ENCODE measurements at places on chromosomes 2 and 18.

DNA sequence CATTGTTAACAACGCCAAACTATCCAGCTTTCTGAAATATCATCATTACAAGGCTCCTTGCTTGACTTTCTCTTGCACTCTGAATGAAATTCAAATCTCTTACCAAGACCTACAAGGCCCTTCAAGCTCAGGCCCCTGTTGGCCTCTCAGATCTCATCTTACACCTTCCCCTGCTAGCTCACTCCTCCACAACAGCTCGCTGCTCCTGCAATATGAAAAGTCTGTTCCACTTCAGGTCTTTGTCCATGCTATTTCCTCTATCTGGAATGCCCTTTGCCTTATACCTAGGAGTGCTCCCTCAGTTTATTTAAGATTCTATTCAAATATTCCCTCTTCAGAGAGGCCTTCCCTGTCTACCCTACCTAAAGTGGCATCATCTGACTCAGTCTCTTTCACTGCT is 91.7 kb downstream of the SESTD1 start:
- no peak for DNase-seq

- no peak for DNase-seq
Observed at GRCh38 chr2:9673914-9674481, 43.2 kb upstream of the YWHAQ start.

DNA sequence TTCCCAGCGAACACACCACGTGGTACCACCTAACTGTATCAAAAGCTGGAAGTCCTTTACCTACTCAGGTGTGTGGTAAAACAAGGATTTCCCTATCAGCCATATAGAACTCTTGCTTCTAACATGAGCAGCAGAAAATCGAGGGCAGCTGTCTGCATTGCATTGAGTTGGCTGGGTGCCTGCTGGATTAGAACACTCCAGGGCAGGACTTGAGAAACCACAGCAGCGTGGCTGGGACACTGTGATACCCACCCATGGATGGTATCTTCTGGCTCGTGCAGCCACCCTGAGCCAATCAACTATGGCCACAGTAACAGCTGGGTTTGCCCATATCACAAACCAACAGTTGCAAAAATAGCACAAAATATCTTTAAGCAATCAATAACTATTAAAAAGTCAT is 188.3 kb downstream of the FBXO15 start:
- no peak for DNase-seq

- DNase-seq, result no peak
Observed at GRCh38 chr18:29811519-29811918, 1231.0 kb downstream of the DSC3 start.

DNA sequence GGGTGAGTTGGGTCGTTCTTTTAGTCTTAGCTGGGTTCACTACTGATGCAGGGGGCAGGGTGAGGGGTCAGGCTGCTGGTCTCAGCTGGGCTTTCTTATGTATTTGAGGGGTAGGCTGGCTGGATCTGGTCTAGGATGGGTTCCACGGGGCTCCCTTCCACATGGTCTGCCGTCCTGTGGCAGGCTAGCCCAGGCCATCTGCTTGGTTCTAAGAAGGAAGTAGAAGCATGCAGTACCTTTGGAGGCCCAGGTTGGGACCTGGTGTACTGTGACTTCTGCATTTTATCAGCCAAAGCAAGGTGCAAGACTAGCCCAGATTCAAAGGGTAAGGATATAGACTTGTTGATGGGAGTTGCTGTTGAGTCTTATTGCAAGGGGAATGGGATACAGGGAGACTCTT is 35.5 kb upstream of the MGAT5 start:
- DNase-seq, result no peak

DNA sequence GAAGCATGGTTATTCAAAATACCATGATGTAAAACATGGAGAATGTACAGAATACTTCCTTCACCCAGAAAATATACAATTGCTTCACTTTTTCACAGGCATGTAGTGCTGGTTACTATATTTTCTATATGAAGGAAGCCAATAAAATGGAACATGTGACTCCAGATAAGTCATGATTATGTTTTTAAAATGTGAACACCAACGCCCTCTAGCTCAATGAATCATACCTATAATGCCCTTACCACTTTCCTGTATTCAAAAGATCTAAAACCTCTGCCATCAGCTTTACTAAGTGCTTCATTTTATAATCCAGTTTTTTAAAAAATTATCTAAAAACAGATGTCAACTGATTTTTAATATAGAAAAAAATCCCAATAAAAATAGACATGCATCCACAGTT is 59.9 kb downstream of the SMAD2 start:
- no peak for DNase-seq

DNA sequence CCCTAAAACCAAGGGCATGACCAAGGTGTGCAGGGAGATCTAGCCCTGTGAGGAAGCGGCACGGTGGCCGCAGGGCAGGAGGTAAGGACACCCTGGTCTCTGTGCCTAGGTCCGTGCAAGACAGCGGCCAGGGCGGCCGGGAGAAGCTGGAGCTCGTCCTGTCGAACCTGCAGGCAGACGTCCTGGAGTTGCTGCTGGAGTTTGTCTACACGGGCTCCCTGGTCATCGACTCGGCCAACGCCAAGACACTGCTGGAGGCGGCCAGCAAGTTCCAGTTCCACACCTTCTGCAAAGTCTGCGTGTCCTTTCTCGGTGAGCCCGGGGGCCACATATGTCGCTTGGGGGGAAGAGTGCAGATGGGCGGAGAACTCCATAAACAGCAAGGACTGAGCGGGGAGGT is 235.4 kb downstream of the ATAD2B start:
- no peak for DNase-seq

DNA sequence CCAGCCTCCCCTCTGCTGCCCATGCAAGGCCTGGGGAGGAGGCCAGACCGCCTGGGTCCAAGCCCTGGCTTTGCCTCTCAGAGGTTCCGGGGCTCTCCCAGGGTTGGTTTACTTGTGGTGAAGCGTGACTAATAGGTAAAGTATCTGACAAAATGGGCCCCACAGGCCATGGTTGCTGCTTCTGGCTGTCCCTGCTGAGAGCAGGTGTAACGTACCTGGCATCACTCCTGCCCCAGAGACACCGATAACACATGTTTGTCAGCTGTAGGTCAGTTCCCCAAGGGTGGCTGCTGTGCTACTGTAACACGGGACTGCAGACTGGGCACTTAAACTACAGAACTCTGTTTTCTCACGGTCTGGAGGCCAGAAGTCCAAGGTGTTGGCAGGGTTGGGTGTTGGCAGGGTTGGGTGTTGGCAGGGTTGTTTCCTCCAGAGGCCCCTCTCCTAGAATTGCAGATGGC is 34.1 kb downstream of the ODC1 start:
- no peak for DNase-seq

DNA sequence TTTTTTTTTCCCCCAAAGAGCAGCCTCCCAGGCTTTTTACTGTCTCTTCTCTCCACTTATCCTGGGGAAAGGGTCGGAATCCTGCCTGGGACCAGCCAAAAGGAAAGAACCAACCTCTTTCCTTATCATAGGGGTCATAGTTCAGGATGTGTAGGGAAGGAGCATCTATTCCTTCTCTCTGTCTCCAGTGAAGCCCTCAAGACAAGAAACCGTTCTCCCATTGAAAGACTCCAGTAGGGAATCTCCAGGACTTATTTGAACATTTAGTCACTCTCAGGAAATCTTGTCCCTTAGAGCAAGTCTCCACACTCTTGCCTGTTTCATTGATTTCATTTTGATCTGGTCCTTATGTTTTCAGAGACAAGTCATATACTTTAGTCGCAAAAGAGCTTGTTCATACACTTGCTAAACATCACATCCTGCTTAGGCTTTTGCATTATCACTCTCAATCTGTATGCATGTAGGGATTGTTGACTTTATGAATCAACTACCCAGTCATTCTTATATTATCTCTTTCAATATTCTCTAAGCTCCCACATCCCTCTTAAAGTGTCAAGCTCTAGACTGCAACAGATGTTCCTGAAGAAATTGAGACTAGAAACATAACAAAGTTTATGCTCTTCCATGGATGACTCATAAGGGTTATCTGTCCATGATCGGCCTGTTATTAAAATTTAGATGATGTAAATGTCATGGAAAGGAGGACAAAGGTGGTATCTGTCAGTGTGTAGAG is 116.2 kb upstream of the ST6GAL2 start:
- DNase-seq, result no peak

- DNase-seq, result no peak
Observed at GRCh38 chr2:184004289-184004947, 593.9 kb upstream of the ZNF804A start.

- DNase-seq, result no peak
Observed at GRCh38 chr2:85159589-85159988, 26.4 kb downstream of the TCF7L1 start.

- no peak for DNase-seq
Observed at GRCh38 chr18:34510926-34511325, 199.2 kb upstream of the DTNA start.
